Effector memory CD4-positive, alpha-beta T cell (primary cell): ENCODE measurements at places on chromosomes 3 and 15.

DNA sequence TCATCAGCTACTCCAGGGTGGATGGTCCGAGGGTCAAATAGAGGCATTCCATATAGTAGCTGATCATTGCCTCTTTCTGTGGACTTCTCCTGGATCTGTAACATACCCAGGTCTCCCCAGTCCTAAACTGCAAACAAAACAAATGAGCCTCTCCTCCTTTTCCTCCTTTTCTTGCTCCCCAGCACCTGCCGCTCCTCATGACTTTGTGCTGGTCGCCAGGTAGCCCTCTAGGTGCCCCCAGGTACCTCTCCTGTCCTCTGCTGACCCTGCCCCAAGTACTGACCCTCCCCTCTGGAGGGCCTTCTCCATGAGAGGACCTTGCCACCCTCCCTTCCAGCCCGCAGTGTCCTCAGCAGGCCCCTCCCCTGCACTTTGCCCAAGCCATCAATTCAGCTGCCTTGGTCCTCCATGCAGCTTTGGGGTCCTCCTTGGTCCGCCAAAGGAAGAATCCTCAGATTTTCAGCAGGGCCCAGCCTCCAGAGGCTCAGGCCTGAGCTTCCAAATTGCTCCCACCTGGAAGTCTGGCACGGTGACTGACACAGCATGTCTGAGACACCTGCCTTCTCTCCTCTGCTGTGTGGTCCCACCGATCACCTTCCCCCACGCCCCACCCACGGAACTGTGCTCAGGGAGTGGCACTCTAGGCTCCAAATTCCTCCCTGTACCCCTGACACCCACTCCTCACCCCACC, 111.0 kb downstream of the LRRK1 start:
- no peak for DNase-seq

DNA sequence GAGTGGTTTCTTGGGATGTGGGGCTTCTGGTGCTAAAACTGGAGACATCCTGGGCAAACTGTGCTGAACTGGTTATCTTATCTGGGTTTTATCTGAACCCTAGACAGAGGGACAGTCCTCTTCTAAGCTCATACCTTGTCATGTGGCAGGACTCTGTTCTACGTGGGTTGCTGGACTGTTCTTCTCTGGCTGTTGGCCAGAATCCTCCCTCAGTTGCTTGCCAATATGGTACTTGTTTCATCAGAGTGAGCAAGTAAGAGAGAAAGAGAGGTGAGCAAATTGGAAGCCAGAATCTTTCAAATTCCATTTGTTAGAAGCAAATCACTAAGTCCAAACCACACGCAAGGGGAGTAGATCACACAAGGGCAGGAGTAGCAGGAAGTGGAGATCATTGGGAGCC, 291.5 kb upstream of the TBL1XR1 start:
- no peak for DNase-seq

DNA sequence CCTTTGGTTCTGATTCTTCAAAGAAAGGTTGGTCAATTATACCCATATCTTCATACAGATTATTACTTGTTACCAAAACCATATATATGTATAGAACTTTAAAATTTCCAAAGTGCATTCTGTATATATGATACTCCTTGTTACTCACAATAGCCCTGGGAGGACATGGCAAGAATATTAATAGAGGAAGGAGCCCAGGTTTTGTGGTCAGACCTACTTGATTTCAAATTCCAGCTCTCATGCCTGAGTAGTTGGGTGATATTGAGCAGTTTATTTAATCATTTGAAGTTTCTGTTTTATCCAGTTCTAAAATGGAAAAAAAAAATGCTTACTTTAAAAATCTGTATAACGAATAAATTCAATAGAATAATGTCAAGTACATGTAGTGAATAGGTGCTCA, 2.5 kb downstream of the IL1RAP start:
- no peak for DNase-seq

DNA sequence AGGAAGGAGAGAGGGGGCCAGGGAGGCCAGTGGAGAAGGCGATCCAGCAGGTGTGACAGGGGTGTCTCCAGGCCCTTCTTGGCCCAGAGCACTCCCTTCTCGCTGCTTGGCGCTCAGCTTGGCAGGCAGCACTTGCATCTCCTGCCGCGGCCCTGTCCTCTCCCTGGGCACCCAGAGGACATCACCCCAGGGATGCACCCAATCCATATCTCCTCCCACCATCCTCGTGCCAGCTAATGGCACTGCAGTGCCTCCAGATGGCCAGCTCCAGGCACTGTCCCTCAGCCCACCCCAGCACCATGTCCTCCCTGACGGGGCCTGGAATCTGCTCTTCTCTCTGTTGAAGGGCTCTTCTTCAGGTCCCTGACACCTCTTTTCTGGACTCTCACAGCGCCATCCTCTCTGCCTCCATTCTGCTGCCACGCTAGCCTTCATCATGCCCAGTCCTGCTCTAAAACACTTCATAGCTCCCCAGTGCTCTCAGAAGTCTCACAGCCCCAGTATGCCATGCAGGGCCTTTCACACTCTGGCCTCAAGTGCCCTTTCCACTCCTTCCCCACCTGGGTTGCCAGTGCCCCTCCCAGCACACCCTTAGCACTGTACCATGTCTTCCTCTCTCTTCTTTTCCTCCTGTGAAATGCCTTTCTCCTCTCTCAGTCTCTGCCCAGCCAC, 106.8 kb upstream of the SLC6A11 start:
- no peak for DNase-seq

DNA sequence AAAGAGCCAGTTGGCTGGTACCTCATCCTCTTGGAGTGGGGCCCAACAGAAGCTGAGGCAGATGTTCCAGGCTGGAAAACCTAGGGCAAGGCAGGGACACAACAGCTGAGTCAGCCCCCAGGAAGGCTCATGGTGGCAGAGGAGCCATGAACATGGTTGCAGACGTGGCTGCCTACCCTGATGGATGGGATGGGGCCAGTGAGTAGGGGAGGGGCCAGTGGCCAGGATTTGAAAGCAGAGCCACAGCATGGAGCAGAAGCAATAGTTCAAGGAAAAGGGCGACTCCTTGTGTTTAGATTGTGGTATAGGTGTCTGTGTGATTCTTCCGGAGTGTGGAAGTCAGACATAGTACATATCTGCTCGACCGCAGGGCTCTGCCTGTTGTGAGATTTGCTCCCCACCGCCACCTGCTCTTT, 24.2 kb downstream of the PXYLP1 start:
- no peak for DNase-seq

DNA sequence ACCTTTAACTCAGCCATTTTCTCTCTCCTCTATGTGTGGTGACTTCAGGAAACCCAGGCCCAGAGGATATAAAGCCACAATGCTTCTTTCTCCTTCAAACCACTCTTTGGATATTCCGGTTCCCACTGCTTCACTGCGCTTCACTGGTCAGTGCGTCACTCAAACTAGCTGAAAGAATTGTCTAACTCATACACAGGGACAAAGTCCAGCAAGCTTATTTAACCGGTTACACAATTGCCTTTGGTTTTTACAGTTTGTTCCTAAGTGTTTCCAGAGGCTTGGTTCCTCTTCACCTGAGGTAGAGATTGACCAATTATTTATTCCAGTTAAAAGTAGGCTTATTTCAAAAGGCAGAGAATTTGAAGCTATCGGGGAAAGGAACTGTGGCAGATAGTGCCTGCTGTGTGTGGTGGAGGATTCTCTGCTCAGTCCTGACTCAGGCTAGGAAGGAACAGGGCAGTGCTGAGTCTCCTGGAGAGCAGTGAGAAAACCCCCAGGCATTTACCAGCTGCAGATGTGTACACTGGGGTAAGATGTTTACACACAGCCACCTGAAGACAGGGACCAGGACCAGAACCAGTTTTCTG, at the start of gene HGD:
HGD (minus strand) TSS at position 145 of the 587 bp plus-strand sequence; CDS start at position 17, 128 bp downstream.
- no peak for DNase-seq

- no peak for DNase-seq
Measured at GRCh38 chr3:195194559-195195206, 76.3 kb downstream of the XXYLT1 start.

DNA sequence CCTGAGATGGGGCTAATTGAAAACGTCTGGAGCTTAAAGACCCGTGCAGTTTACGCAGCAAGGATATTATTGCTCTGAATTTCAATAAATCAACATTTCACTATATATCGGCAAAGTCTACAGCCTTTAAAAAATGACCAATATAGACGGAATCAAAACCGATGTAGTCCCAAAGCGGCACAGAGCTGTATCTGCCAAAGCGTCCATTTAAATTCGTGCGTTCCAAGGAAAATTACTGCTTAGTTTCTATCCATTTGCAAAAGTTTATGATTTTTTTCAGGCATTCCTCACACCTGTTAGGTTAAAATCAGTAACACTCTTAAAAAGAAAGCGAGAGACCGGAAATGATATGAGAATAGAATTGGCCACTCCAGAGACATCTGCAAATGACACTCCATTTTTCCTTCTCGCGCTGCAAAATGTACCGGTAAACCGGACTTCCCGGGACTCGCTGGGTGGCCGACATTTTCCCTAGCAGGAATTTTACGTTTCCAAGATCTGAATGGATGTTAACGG, 777 bp upstream of the EIF4A2 start:
- no peak for DNase-seq

DNA sequence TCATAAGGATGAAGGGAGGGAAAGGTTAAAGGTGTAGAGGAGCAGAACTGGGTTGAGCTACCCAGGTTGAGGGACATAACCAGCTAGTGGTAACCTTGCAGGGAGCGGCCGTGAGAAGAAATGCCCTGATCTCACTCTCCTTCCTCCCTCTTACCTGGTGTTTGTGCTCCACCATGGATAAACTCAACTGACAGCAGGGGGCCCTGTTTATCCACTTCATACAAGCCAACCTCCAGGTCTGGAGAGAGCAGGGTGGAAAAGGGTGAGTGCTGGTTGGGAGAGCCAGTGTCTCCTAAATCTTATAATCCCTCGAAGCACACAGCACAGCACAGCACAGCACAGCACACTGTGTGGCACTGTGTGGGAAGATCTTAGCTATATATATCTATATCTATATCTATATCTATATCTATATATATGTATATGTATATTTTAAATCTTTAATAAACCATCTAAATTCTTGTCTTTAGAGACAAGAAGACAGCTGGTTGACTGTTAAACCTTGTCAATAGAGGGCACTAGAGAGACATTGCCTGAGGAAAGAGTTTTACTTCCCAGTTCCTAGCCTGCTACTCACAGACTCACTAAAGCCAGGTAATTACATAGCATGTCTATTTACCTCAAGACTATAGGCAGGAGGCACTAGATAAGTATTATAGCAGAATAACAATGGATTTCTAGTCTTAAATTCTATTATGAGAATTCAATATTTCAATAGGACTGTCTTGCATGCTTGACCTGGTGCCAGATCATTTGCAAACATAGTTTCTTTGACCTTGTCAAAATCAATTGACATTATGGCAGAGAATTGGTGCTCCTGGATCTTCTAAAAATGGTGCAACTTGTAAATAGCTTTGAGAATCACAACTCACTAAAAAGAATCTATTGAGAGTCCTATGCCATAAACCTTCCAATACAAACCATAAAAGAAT, 21.7 kb upstream of the FMN1 start:
- no peak for DNase-seq

DNA sequence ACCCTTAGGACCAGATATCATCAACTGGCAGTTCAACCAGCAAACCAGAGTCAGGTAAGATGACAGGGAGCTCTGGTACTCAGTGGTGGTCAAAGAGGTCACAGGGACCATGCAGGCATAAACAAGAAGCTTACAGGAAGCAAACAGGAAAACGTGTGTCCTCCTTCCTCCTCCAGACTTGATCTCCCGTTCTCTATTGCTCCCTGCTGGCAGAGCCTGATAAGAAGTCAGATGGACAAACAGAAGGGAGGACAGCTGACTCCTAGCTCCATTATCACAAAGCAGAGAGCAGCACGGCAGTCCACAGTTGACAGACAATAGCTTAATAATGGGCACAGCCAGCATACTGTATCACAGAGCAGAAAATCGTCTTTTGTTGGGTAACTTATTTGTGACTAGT, 156.5 kb upstream of the SLC2A2 start:
- DNase-seq = no peak

DNA sequence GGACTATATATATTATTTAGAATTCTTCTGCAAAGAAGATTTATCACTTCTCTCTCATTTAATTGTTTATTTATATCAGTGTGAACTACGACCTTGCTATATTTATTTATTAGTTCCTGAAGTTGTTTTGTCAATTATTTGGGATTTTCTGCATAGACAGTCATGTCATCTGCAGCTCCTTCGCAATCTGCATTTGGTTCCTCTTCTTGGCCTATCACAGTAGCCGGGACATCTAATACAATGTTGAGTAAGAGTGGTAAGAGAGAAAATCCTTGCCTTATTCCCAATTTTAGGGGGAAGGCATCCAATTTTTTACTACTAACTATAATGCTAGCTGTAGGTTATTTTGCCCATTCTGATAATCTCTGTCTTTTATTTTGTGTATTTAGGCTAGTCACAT, 39.4 kb downstream of the FOXL2 start:
- no peak for DNase-seq
